Activated effector memory CD4-positive, alpha-beta T cell treated with Interleukin-2 at 50 U/mL for 16 hours (primary cell): ENCODE measurements at places on chromosomes 5 and 9.

DNA sequence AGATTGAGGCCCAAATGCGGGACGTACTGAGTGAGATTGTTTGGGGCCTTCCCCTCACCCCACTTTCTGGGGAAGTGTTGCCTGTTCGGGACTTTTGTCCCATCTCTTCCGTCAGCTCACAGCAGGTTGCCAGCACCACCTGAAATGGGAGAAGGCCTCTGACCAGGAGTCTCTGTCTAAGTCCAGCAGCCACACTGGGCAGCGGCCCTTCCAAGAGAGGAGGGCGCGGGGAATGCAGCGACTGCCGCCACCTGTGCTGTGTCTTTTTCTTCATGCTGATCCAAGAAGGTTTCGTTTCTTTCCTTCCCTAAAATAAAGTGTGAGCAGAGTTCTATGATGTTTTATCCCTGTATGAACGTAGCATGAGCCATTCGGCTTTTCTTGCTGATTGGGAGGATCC is 134.2 kb upstream of the LMX1B start:
- no peak for DNase-seq

DNA sequence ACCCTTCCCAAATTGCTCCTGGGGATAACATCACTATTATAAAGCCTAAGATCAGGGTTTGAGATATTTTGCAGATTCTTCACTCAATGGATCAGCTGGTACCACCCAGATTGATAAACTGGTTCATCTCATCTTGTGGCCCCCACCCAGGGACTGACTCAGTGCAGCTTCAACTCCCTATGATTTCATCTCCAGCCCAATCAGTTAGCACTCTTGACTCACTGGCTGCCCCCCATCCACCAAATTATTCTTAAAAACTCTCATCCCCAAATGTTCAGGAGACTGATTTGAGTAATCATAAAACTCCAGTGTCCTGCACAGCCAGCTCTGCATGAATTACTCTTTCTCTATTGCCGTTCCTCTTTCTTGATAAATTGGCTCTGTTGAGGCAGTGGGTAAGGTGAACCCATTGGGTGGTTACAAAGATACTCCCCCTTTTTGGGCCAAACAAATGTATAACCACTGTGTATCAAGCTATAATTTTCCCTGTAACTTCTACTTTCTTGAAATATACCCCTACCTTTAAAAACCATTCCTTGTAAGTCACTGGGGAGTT is 263.3 kb upstream of the IL12B start:
- DNase-seq: no peak

DNA sequence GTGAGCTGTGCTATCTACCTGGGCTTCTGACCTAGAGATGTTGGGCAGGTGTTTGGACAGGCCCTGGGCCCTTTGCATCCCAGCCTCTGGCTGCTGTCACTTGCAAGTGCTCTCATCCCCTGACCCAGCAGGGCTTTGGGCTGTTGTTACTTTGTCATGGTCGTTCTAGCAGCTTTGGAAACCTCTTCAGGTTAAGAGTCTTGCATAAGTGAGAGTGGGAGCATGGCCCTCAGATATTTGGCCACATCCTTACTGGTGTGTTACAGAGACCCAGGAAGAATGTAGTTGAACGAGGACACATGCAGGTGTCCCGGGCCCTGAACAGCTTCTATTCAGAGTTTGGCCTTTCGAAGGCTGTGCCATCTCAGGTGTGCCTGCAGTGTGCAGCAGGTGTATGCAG is 4.5 kb downstream of the TENT4A start:
- DNase-seq: no peak

GRCh38 chr5:141695627-141696215 is 13.7 kb upstream of the ARAP3 start:
- no peak for DNase-seq

- no peak for DNase-seq
Observed at GRCh38 chr9:95143591-95144561, 173.6 kb downstream of the FANCC start.

GRCh38 chr5:79503794-79504495 is 10.0 kb downstream of the HOMER1 start:
- DNase-seq: no peak
